ENCODE measurements at places on chromosomes 4 and X.

- no peak for DNase-seq
Observed at GRCh38 chr4:140719686-140720085, 36.5 kb downstream of the TBC1D9 start.

DNA sequence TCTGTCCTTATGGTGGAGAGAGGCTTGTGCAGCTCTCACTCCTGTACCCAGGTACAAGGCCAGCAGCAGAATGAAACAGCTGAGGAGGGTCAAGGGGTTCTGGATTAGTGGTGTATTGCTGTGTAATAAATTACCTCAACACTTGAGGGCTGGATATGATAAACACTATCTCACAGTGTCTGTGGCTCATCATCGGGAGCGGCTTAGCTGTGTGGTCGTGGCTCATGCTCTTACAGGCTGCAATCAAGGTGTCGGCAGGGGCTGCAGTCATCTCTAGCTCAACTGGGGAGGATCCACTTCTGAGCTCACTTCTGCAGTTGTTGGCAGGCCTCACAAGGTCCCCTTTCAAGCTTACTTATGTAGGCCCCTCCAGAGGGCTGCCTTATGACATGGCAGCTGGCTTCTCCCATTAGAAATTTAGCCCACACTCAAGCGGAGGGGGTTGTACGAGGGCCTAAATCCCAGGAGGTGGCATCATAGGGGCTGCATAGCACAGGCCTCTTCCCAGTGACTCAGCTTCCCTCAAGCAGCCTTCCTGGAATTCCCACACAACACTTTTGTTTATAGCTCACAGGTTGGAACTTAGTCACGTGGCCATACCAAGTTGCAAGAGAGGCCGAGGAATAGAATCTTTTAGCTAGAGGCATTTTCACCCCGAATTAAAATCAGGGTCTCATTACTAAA lies 148.2 kb upstream of the RPS6KA3 start:
- DNase-seq = no peak

DNA sequence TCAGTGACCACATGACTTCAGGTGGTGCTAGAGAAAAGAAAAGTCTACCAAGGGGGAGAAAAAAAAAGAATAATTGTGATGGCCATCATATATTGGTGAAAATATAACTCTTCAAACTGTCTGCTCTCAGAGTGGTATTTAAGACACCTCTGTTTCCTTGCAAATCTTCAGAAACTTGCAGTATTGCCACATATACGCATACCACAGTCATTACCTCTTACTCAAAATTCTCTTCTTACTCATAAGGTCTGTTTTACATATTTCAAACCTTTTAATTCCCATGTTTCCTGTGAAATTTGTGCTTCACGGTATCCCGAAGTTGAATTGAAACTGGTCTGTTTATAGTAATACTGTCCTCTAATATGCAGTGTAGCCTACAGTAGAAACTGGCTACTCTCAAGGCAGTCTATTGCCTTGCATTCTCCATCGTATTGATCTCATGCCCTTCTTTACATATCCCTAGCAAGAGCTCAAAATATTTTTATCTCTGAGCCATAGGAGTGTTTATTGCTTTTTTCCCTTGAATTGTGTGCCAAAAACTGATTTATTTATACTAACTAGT lies 34.7 kb upstream of the LHFPL1 start:
- DNase-seq = no peak

DNA sequence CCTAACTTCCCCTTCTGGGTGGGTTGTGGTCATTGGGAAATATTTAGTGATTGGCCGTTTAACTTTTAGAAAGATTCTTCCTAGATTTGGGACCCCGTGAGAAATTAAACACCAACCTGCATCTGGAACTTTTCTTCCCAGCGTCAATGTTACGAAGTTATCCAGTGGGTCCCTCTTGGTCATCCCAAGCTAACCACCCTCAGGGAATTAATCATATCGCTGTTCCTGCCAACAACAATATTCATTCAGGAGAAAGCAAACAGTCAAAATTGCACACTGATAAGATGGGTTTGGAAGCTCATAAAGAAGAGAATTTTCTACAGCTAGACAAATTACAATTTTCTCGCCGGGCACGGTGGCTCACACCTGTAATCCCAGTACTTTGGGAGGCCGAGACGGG lies 121.2 kb upstream of the STX18 start:
- no peak for DNase-seq

GRCh38 chr4:143515905-143516304 lies 2.4 kb downstream of the SMARCA5 start:
- no peak for DNase-seq

GRCh38 chrX:40054793-40055192 lies 43.0 kb downstream of the BCOR start:
- no peak for DNase-seq
